ENCODE measurements at places on chromosomes 7 and 10.

GRCh38 chr7:7237201-7237977 lies 55.0 kb downstream of the C1GALT1 start:
- H3K4me1 ChIP-seq, result no peaks in the 10 kb centered on the region
- H3K27me3 ChIP-seq, result no peaks in the 10 kb centered on the region
- no peak overlapping the region for H3K4me3 ChIP-seq
- no peaks in the 10 kb centered on the region for H3K36me3 ChIP-seq
- H3K27ac ChIP-seq, result no peak overlapping the region
- no peak for DNase-seq

DNA sequence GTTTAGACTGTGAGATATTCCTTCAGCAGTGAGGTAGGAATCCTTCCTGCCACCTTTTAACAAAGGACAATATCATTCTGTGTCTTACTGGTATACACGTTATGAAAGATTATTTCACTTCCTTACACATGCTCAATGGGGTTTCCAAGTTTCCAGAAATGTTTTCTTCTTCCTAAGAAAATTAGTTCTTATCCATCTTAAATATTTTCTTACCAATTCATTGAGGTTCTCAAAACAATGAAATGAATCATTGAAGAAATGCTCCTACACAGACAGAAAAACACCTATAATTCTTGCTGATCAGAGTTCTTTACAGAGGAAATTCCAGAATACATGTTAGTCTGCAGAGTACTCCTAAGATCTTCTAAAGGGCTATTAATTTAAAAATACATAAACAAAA lies 51.4 kb upstream of the SEC61G start:
- peaks cover 5% of the 10 kb centered on the region for H3K36me3 ChIP-seq
- H3K27ac ChIP-seq, result no peak overlapping the region
- H3K4me3 ChIP-seq, result no peak overlapping the region
- H3K27me3 ChIP-seq, result peaks cover 2% of the 10 kb centered on the region
- H3K4me1 ChIP-seq, result no peaks in the 10 kb centered on the region

GRCh38 chr10:110423650-110424049 lies 74.1 kb upstream of the DUSP5 start:
- no peak for DNase-seq
- peaks cover 5% of the 10 kb centered on the region for H3K36me3 ChIP-seq
- no peak overlapping the region for H3K27ac ChIP-seq
- H3K4me1 ChIP-seq, result no peaks in the 10 kb centered on the region
- peaks cover 7% of the 10 kb centered on the region for H3K27me3 ChIP-seq
- no peak overlapping the region for H3K4me3 ChIP-seq

DNA sequence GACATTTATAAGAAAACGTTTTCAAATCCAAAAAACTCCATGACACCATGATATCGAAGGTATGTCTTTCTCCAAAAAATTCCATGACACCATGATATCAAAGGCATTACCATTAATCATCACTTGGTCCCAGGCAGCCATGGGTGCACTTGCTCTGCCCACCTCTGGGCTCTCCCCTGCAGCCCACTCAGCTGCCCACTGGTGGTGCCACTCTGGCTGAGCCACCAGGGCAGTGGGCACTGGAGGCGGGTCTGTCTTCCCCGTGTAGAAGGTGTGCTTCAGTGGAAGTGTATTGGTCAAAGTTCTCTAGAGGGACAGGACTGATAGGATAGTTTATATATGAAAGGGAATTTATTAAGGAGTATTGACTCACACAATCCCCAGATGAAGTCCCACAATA lies 240.4 kb downstream of the KLF6 start:
- H3K4me1 ChIP-seq, result no peaks in the 10 kb centered on the region
- no peak for DNase-seq
- H3K36me3 ChIP-seq, result no peaks in the 10 kb centered on the region
- H3K27ac ChIP-seq, result no peak overlapping the region
- no peak overlapping the region for H3K4me3 ChIP-seq
- H3K27me3 ChIP-seq, result no peaks in the 10 kb centered on the region

Measured in glutamatergic neuron (in vitro differentiated cells).